ENCODE measurements at places on chromosomes 4 and X. TPM values are rescaled to one million over a fixed set of nuclear protein-coding genes. Genes with fewer than 3 reads are reported as not detected.

GPRIN3 gene
- not detected for total RNA-seq

ZNF595 gene
- 5.8 TPM for total RNA-seq

KLHL4 gene
- total RNA-seq = 0.38 TPM

SMR3B gene
- not detected for total RNA-seq

LRP2BP gene
- total RNA-seq = 0.31 TPM

RNF128 gene
- not detected for total RNA-seq

DNA sequence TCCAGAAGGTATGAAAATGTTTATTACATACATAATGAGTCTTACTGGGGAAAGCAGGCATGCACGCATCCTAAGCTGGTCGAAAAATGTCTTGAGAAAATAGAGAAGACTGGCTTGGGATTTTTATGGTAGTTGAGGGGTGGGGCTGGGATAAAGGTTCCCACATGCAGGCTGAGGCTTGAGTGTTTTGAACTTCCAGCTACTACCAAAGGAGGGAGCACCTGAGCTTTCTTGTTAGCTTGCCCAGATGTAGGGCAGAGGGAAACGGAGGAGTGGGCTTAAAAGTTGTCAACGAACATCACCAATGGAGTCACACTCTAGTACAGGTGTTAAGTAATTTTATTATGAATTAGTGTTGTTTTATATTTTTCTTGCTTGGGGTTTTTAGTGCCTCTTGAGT is 39.6 kb upstream of the SRPX start:
- no peak for DNase-seq

DNA sequence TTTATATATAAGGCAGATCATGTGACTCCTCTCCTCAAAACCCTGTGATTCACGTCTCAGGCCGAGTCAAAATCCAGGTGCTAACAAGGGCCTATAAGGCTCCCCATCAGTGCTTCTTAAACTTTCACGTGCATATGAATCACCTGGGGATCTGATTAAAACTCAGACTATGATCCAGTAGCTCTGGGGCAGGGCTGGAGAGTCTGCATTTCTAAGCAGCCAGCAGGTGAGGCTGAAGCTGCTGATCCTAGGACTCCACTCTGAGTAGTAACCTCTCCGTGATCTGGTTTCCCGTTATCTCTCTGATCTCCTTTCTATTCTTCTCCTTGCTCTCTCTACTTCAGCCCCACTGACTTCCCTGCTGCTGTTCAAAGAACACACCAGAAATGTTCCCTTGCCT is 252.4 kb upstream of the RPS6KA3 start:
- DNase-seq = no peak

- DNase-seq = no peak
Measured at GRCh38 chrX:94288325-94288724, 614.3 kb downstream of the FAM133A start.

DNA sequence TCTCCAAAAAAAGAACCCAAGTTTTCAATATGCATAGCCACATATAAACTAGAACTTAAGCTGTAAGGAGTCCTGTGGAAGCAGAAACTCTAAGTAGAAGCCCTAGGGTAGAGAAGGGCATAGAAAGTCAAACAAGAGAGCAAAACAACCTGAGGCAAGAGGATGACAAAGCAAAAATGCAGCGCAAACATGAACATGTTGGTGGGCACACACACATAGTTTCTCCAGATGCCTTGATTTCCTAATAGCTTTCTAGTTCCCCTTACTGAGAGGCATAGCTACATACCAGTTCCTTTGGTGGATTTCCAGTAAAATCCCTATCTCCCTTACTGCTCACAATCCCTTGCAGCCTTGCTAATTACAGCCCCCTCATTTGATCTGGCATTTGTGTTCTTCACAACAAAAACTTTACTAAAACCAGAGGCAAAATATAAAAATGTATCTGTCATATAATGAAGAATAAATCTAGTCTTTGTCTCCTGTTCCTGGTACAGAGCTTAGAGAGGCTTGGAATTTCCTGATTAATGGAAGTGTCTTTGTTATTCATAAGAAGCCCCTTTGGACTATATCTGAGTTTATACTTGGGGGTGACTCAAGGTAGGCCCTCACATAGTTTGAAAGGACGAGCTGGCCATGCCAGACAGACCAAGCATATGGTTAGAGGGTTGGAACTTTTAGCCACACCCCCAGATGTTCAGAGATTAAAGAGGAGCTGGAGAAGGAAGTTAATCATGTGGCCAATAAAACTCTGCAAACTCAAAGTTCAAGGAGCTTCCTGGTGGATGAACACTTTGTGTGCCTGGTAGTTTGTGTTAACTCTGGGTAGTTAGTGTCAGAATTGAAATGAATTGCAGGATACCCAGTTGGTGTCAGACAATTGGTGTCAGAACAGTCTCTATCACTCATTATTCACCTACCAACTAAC is 52.7 kb upstream of the ZCCHC13 start:
- DNase-seq = no peak

DNA sequence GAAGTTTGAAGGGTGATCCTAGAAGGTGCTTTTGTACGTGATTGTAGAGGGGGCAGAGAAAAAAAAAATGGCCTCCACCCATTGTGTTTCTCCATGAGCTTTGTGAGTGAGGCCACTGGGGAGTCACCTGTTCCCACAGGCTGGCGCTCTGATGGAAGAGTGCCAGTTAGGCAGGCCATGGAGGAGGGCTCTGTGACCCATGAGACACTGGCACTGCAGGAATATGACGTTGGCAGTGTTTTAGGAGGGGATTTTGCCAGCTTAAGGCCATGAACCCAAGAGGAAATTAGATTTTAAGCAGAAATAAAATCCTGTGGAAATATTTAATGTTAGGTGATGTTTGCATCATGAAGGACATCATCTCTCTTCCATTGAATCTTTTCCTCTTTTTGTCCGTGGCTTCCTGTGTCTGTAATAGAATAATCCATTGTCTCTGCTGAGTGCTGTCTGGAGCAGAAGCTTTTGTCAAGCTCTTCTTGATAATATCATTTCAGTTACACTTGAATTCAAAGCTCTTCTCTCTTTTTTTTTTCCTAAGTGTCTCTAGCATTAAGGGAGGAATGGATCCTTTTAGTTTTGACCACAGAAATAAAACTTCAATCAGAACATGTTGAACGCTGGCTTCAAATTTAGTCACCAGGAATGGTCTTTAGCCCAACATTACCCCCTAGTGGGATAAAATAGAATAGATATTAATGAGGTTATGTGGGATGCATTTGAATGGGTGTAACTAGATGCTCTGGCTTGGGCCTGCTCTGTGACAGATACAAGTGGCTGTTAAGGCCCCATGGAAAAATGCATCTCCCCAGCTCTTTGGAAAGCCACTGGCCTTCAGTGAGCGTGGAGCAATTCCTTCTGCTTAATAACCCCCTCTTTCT is 41.0 kb upstream of the UCP1 start:
- DNase-seq = no peak

DNA sequence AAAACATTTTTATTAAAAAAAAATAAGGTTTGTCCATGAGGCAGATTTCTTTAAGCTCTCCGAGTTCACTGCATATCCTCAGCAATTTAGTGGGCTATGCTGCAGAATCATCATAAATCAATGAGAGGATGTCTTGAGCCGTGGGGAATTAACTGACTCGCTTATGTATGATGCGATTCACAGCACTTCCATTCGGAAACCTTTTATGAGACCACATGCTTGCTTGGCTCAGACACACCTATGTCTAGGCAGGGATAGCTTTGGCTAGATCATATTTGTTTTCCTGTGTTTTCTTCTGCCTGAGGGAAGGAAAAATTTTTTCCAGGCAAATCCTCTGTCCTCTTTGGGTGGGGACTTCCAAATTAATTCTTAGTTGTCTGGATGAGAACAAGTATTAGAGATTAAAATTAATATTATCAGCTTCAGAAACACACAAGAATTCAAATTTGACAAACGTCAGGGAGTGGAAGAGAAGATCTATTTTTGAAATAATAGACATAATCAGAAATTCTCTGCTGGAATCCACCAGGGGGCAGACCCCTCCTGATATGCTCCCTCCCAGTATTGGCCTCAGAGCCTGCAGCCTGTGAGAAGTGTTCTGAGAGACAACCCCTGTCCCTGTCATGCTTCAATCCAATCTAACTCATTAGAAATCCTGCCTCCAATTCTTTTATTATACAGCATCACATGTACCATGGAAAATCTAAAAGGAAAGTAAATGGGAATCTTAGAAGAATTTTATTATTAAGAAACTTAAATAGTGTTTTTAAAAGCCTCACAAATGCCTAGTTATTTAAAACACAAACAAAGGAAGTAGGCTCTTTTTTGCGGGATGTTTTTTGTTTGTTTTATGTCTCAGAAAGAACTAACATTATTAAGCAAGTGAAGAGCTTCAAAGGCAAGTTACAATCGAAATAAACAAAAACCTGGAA is 345.1 kb upstream of the TACR3 start:
- no peak for DNase-seq

DNA sequence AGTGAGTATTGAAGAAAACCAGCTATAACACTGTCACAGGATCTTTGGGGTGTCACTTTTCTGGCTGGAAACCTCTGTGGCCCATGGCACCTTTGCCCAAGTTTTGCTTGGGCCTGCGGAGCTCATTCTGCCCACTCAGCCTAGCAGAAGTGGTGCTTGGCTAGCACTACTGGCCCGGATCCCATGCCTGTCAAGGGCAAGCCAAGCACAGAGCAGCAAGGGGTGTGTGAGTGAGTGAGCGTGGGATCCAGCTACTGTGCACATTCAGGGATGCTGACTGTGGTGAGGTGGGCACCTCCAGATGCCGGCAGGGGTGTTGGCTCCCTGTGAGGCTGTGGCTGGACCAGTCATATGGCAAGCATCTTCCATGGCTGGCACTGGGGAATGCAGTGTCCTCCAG is 55.4 kb upstream of the RASGEF1B start:
- DNase-seq = no peak

- no peak for DNase-seq
Measured at GRCh38 chr4:98293104-98293887, 32.1 kb downstream of the RAP1GDS1 start.

All from osteocyte (in vitro differentiated cells).